ENCODE measurements at places on chromosomes 11 and 22. TPM values are rescaled to one million over a fixed set of nuclear protein-coding genes. Genes with fewer than 3 reads are reported as not detected.

- no peak for DNase-seq
Measured at GRCh38 chr11:111370902-111371578, 8.0 kb downstream of the POU2AF1 start.

DNA sequence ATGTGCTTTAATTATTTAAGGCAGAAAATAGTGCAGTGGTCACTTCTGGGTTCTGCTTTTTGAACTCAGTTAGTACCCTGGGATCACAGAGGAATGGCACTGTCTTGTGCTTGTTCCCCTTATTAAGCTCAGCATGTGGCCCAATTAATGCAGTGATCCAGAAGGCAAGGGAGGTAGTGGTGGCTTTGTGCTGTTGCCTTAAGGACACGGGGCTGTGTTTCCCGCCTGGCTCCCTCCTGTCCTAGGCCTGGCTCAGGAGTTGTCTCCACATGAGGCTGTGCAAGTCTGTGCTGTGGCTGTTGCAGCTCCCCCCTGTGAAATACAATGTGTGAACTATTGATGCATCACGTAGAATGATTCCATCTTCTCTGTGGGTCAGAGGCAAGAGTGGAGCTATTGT lies 49.2 kb upstream of the CABP7 start:
- no peak for DNase-seq

DNA sequence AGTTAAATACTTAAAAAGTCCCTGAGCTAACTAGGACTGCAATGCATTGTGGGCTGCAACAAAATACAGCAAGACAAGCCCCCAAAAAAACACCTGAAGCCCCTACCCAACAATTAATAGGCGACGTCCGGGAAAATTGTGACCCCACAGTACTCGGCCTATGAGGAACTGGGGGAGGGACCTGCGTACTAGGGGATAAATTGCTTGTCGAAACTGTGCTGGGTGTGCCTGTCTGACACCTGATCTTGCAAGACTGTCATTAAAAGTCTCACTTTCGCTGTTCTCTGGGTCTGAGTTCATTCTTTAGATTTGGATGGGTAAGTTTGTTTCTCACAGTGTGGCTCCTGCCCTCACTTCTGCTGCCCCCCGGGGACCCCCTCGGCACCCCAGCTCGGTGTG lies 15.2 kb downstream of the TANGO2 start:
- no peak for DNase-seq

DNA sequence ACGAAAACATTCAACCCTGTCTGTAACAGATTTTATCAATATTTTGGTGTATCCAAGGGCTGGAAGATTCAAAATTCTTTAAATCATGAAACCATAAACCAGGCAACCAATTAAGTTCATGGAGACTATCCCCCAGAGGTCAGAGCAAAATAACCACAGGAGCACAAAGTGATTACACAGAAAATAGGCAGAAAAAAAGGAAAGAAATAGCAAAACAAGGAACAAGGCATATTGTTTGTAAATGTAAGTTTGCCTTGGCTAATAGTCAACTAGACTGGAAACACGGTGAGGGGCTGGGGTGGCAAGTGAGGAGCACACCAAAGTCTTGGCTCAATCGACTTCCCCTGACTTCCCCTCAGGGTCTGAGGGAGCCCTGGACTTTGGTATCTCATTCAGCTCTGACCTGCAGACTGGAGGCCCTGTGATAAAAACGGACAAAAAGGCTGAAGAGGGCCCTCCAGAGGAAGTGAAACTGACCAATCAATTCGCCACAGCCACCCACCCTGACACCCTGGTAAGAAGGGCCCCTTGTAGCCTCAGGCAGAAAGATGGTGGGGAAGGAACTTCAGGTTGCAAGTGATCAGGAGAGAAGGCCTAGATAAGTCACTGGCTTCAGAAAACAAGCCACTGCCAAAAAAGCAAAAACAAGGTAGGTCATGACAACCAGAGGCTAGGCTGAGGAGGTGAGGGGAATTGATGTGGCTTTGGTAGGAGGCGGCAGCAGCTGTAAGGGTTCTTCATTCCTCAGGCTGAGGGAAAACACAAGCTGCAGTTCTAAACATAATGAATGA lies 1.8 kb downstream of the SIK3 start:
- DNase-seq: no peak

- no peak for DNase-seq
Measured at GRCh38 chr11:113473983-113474361, 1.2 kb downstream of the DRD2 start.

DNA sequence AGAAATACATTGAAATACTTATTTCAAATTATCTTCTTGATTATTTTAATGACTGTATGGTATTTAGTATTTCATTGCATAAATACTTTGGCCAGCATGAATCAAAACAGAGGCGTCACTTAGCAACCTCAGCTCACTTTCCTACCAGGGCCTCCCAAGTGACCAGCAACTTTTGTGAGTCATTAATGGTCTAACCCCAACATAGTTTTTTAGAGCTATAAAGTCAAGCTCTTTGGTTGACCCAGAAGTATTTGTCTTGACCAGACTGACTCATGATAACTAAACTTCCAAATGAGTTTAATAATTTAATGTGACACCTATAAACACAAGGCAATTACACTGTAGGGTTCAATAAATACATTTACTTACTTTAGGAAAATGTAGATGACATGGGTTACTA lies 27.9 kb upstream of the RBMXL2 start:
- DNase-seq: peak; percentile 58

Gene THRSP
- not detected for polyA plus RNA-seq

Gene OR2D2
- polyA plus RNA-seq: not detected

Gene RAG2
- polyA plus RNA-seq: not detected

Gene MSANTD4
- 9.4 TPM for polyA plus RNA-seq

Gene CHEK1
- 15.9 TPM for polyA plus RNA-seq

Gene SLC6A5
- not detected for polyA plus RNA-seq

Gene SUN2
- polyA plus RNA-seq: 57.3 TPM

Gene GAS2L1
- 22.5 TPM for polyA plus RNA-seq

Gene YAP1
- 116 TPM for polyA plus RNA-seq
